Mesangial cell (primary cell): ENCODE measurements at places on chromosomes 6 and 20. TPM values are rescaled to one million over a fixed set of nuclear protein-coding genes. Genes with fewer than 3 reads are reported as not detected.

The TMEM14B gene
- total RNA-seq: 48.9 and 72.8 TPM in 2 replicates

The KCNK16 gene
- total RNA-seq: not detected in 2 replicates

The KHDRBS2 gene
- total RNA-seq: not detected in 2 replicates

The NKAPL gene
- total RNA-seq: 0.16 and 0.63 TPM in 2 replicates

The SH3BGRL2 gene
- total RNA-seq: 6.7 and 7.0 TPM in 2 replicates

The SLC17A1 gene
- 0.25 TPM in 1 of 2 replicates, not detected in the other for total RNA-seq

The FILIP1 gene
- 0.13 TPM in 1 of 2 replicates, not detected in the other for total RNA-seq

The ABHD16B gene
- not detected in 2 replicates for total RNA-seq

The IYD gene
- not detected in 2 replicates for total RNA-seq

The ZGPAT gene
- total RNA-seq: 29.5 and 34.1 TPM in 2 replicates

The VSX1 gene
- total RNA-seq: not detected in 2 replicates

The UST gene
- 1.6 and 3.3 TPM in 2 replicates for total RNA-seq

The ANKRD6 gene
- total RNA-seq: 2.9 and 3.5 TPM in 2 replicates

The FAM209B gene
- total RNA-seq: not detected in 2 replicates

The SYNDIG1 gene
- total RNA-seq: 0.13 TPM in 1 of 2 replicates, not detected in the other

The FOXQ1 gene
- 0.38 TPM in 1 of 2 replicates, not detected in the other for total RNA-seq
